ENCODE measurements at places on chromosomes 16 and 17. TPM values are rescaled to one million over a fixed set of nuclear protein-coding genes. Genes with fewer than 3 reads are reported as not detected.

PRDM7 gene
- total RNA-seq: not detected

- H3K36me3 ChIP-seq: no peaks in the 10 kb centered on the region
- H3K4me1 ChIP-seq: no peaks in the 10 kb centered on the region
- H3K4me3 ChIP-seq: no peak overlapping the region
- H3K27me3 ChIP-seq: peaks cover 20% of the 10 kb centered on the region
Observed at GRCh38 chr17:40841246-40841645, 18.8 kb upstream of the KRT10 start.

DNA sequence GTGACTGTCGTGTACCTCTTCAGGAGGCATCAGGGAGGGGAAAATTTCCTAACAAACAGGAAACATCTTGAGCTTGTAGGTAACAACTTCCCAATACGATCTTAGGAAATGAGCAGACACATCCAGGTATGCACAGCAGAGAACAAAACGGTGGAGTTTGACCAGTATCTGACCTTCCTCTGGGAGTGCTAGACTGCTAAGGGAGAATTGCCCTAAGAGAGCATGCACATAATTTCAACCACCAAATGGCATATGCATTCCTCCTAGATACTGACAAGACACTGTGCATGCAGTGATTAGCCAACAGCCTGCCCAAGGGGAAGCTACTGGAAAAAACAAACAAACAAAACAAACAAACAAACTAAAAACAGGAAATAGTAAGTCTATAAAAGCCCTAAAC is 120.6 kb upstream of the RBBP6 start:
- H3K27ac ChIP-seq: no peak overlapping the region
- H3K4me3 ChIP-seq: no peak overlapping the region
- no peak for DNase-seq
- H3K4me1 ChIP-seq: no peaks in the 10 kb centered on the region
- H3K36me3 ChIP-seq: no peaks in the 10 kb centered on the region

PITPNM3 gene
- total RNA-seq: 0.87 TPM

GRCh38 chr17:7916808-7917207 is 719 bp upstream of the RNF227 start:
- H3K27ac ChIP-seq: peak overlapping the region; percentile 81
- peaks cover 9% of the 10 kb centered on the region for H3K36me3 ChIP-seq
- peaks cover 26% of the 10 kb centered on the region for H3K4me1 ChIP-seq
- H3K27me3 ChIP-seq: no peaks in the 10 kb centered on the region
- DNase-seq: no peak

DNA sequence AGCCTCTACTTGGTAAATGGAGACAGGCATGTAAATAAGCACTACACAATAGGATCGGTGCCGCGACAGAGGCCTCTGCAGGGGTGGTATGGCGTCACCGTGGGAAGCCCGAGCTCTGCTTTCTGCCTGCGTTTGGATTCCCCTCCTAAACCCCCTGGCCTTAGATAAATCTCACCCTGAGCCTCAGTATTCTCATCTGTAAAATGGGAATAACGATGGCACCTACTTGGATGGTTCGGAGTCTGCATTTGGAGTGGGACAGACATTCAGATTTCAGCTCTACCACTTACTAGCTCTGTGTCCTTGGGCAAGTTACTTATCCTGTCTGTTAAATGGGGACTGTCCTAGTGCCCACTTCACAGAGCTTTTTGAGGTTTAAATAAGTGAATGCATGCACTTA is 42.8 kb upstream of the TNRC6A start:
- no peak overlapping the region for H3K4me3 ChIP-seq
- peaks cover 2% of the 10 kb centered on the region for H3K4me1 ChIP-seq
- peaks cover 11% of the 10 kb centered on the region for H3K27me3 ChIP-seq
- DNase-seq: no peak
- no peaks in the 10 kb centered on the region for H3K36me3 ChIP-seq

TMC6 gene
- total RNA-seq: 209 TPM

- H3K27ac ChIP-seq: no peak overlapping the region
- H3K4me3 ChIP-seq: no peak overlapping the region
- no peaks in the 10 kb centered on the region for H3K4me1 ChIP-seq
- H3K36me3 ChIP-seq: no peaks in the 10 kb centered on the region
- H3K27me3 ChIP-seq: no peaks in the 10 kb centered on the region
- no peak for DNase-seq
Observed at GRCh38 chr16:72380283-72380682, 208.3 kb upstream of the PMFBP1 start.

XYLT1 gene
- 8.9 TPM for total RNA-seq

LDHD gene
- total RNA-seq: not detected

- no peaks in the 10 kb centered on the region for H3K4me1 ChIP-seq
- H3K27ac ChIP-seq: no peak overlapping the region
- peaks cover 18% of the 10 kb centered on the region for H3K36me3 ChIP-seq
- no peak overlapping the region for H3K4me3 ChIP-seq
- H3K27me3 ChIP-seq: no peaks in the 10 kb centered on the region
- no peak for DNase-seq
Observed at GRCh38 chr16:47310792-47311211, 150.1 kb downstream of the ITFG1 start.

- no peak overlapping the region for H3K4me3 ChIP-seq
- DNase-seq: no peak
- H3K36me3 ChIP-seq: no peaks in the 10 kb centered on the region
Observed at GRCh38 chr16:70681382-70682238, 4.2 kb downstream of the MTSS2 start.

DNA sequence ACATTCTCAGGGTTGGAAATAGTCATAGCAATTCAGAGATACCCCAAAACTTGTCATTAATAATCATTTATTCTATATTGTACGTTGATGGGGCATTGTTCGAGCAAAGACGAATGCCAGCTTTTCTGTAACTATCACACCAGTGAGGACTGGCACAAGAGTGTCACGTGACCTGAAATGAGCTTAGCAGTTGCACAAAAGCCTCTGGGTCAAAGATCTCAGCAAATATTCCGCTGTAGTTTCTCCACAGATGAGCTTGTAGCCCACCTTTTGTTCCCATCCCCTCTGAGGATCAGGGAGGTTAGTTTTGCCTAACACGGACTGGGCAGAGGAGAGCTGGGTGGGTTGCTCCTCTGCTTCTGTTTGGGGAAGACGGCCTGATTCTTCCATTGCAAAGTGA is 18.2 kb downstream of the IRX3 start:
- H3K4me3 ChIP-seq: no peak overlapping the region
- no peak overlapping the region for H3K27ac ChIP-seq
- no peaks in the 10 kb centered on the region for H3K36me3 ChIP-seq

GRCh38 chr16:645852-646678 is 3.1 kb upstream of the WDR90 start:
- H3K4me1 ChIP-seq: peaks cover 19% of the 10 kb centered on the region
- DNase-seq: no peak
- H3K27ac ChIP-seq: no peak overlapping the region
- H3K27me3 ChIP-seq: no peaks in the 10 kb centered on the region

DNA sequence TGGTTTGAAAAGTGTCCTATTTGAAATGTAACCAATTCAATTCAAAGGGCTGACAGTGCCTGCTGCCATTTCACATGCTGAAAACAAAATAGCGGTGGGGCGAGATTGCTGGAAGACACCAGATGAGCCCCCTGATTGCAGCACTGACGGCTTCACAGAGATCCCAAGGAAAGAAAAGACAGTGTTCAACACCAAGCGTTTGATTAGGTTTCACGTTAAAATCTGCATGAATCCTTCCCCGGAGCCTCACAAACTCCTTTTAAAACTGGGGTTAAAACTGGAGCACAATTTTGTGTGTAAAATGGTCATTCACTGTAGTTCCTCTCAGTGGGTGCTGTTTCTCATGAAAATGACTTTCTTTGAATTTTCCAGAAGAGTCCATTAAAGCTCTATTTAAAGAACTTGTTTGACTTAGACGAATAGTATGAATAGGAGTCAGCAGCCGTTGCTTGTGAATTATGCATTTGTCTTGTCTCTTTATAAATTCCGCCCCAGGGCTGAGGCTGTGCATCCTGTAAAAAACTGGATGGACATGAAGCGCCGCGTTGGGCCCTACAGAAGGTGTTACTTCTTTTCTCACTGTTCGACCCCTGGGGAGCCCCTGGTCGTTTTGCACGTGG is 8.8 kb downstream of the MLYCD start:
- no peaks in the 10 kb centered on the region for H3K27me3 ChIP-seq
- no peak for DNase-seq
- peaks cover 3% of the 10 kb centered on the region for H3K4me1 ChIP-seq
- peaks cover 14% of the 10 kb centered on the region for H3K36me3 ChIP-seq
- no peak overlapping the region for H3K27ac ChIP-seq
- H3K4me3 ChIP-seq: no peak overlapping the region

- DNase-seq: no peak
- no peak overlapping the region for H3K27ac ChIP-seq
- H3K4me3 ChIP-seq: no peak overlapping the region
- peaks cover 1% of the 10 kb centered on the region for H3K36me3 ChIP-seq
- H3K4me1 ChIP-seq: peaks cover 10% of the 10 kb centered on the region
- no peaks in the 10 kb centered on the region for H3K27me3 ChIP-seq
Observed at GRCh38 chr17:76645481-76645880, 1.9 kb upstream of the ST6GALNAC1 start.

GRCh38 chr17:56912105-56912999 is 1.5 kb downstream of the TRIM25 start:
- H3K27ac ChIP-seq: peak overlapping the region; percentile 97
- H3K36me3 ChIP-seq: peaks cover 48% of the 10 kb centered on the region
- H3K4me3 ChIP-seq: peak overlapping the region; percentile 100
- DNase-seq: no peak
- no peaks in the 10 kb centered on the region for H3K27me3 ChIP-seq

- no peak overlapping the region for H3K27ac ChIP-seq
- H3K36me3 ChIP-seq: peaks cover 1% of the 10 kb centered on the region
- H3K27me3 ChIP-seq: no peaks in the 10 kb centered on the region
- no peaks in the 10 kb centered on the region for H3K4me1 ChIP-seq
Observed at GRCh38 chr16:19771796-19772195, 53.7 kb downstream of the IQCK start.

GDPD1 gene
- 1.3 TPM for total RNA-seq

GRCh38 chr17:4728124-4728523 is 3.1 kb upstream of the MED11 start:
- no peaks in the 10 kb centered on the region for H3K27me3 ChIP-seq
- H3K4me1 ChIP-seq: peaks cover 31% of the 10 kb centered on the region
- H3K4me3 ChIP-seq: peak overlapping the region; percentile 49

TMEM231 gene
- total RNA-seq: 5.1 TPM

SDR42E2 gene
- total RNA-seq: not detected

IRF8 gene
- total RNA-seq: 224 TPM

GRCh38 chr17:56540836-56541235 is 52.7 kb upstream of the NOG start:
- no peak overlapping the region for H3K4me3 ChIP-seq
- DNase-seq: no peak
- no peak overlapping the region for H3K27ac ChIP-seq
- peaks cover 12% of the 10 kb centered on the region for H3K27me3 ChIP-seq

- H3K27me3 ChIP-seq: no peaks in the 10 kb centered on the region
- peaks cover 22% of the 10 kb centered on the region for H3K4me1 ChIP-seq
- peak; percentile 37 for DNase-seq
- H3K36me3 ChIP-seq: no peaks in the 10 kb centered on the region
- H3K4me3 ChIP-seq: peak overlapping the region; percentile 64
Observed at GRCh38 chr16:721765-722540, 1.0 kb downstream of the ANTKMT start.

DNA sequence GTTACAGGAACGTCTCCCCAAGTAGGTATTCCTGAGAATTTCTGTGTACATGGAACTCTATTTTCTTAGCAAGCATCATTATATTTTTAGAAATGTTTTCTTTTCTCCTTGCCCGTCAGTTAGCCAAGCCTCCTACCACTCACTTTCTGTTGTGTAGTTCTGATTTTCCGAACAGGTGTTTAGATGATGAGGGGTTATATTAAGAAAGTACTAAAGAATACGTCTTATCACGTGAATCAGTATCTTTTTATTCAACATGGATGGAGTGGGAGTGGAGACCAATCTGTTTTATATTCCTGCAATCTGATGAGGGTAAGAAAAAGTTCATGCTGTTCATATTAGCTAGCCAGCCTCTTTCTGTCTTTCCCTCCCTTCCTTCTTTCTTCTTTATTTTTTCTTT is 29.4 kb downstream of the MSI2 start:
- peaks cover 21% of the 10 kb centered on the region for H3K36me3 ChIP-seq
- H3K27me3 ChIP-seq: no peaks in the 10 kb centered on the region
- peak overlapping the region; percentile 57 for H3K4me3 ChIP-seq
- no peak for DNase-seq

DNA sequence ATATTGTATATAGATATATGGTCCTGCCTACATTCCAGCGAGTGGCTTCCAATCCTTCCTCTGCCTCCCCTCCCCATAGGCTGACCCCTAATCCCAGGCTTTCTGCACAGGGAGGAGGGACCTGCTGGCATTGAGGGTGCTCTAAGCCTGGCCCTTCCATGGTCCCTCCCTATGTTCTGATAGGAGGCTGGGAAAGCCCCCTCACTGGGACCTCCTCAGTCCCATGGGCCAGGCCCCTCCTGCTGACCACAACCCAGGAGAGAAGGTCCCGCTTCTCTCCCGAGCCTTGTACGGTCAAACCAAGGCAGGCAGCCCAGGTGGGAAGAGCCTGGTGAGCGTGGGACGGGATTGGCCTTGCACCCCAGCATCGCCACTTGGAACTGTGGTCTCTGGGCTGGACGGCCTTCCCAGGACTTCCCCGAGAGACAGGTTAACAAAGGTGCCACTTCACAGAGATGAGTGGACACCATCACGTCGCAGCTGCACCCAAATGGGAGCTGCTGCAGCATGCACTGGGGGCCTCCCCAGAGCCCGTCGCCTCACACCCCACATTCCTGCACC is 859 bp downstream of the ALDH3A1 start:
- H3K27ac ChIP-seq: no peak overlapping the region
- DNase-seq: no peak
- peaks cover 2% of the 10 kb centered on the region for H3K4me1 ChIP-seq
- no peaks in the 10 kb centered on the region for H3K36me3 ChIP-seq

LGALS9B gene
- not detected for total RNA-seq

GRCh38 chr17:77568540-77568939 is 390.0 kb upstream of the TNRC6C start:
- H3K36me3 ChIP-seq: no peaks in the 10 kb centered on the region
- no peak overlapping the region for H3K4me3 ChIP-seq
- H3K27ac ChIP-seq: no peak overlapping the region
- peaks cover 6% of the 10 kb centered on the region for H3K27me3 ChIP-seq
- no peak for DNase-seq

DNA sequence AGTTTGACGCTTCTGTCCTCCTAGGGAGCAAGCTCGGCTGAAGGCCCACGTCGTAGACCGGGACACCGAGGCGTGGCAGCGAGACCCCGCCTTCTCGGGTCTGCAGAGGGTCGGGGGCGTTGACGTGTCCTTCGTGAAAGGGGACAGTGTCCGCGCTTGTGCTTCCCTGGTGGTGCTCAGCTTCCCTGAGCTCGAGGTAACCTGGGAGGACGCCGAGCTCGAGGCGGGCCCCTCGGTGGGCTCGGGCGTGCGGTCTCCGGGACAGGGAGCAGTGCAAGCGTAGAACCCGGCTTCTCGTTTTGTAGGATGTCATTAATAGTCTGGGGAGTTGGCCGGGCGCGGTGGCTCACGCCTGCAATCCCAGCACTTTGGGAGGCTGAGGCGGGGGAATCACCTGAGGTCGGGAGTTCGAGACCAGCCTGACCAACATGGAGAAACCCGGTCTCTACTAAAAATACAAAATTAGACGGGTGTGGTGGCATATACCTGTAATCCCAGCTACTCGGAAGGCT is 715 bp downstream of the ENDOV start:
- H3K27me3 ChIP-seq: peaks cover 10% of the 10 kb centered on the region
- H3K36me3 ChIP-seq: peaks cover 2% of the 10 kb centered on the region
- DNase-seq: no peak
- H3K4me1 ChIP-seq: peaks cover 22% of the 10 kb centered on the region
- H3K4me3 ChIP-seq: peak overlapping the region; percentile 81

- DNase-seq: no peak
- no peaks in the 10 kb centered on the region for H3K27me3 ChIP-seq
- H3K4me1 ChIP-seq: no peaks in the 10 kb centered on the region
- peaks cover 25% of the 10 kb centered on the region for H3K36me3 ChIP-seq
Observed at GRCh38 chr17:8489841-8490240, 54.2 kb downstream of the NDEL1 start.
